ENCODE measurements at places on chromosomes 6 and 20. TPM values are rescaled to one million over a fixed set of nuclear protein-coding genes. Genes with fewer than 3 reads are reported as not detected.

- no peaks in the 10 kb centered on the region for H3K36me3 ChIP-seq
- H3K27me3 ChIP-seq: no peaks in the 10 kb centered on the region
- H3K4me3 ChIP-seq: no peak overlapping the region
- H3K4me1 ChIP-seq: no peaks in the 10 kb centered on the region
- no peak for DNase-seq
Measured at GRCh38 chr6:12261502-12261901, 28.7 kb upstream of the EDN1 start.

The UBE2V1 gene
- 79.7 TPM for total RNA-seq

- H3K27ac ChIP-seq: no peak overlapping the region
- no peak overlapping the region for H3K4me3 ChIP-seq
- no peaks in the 10 kb centered on the region for H3K36me3 ChIP-seq
- peaks cover 6% of the 10 kb centered on the region for H3K4me1 ChIP-seq
- H3K27me3 ChIP-seq: no peaks in the 10 kb centered on the region
- no peak for DNase-seq
Measured at GRCh38 chr6:150720774-150721233, 121.1 kb downstream of the PLEKHG1 start.

GRCh38 chr20:36362261-36362660, 56.1 kb downstream of the DLGAP4 start:
- H3K27me3 ChIP-seq: no peaks in the 10 kb centered on the region
- H3K36me3 ChIP-seq: no peaks in the 10 kb centered on the region
- DNase-seq: no peak
- H3K4me1 ChIP-seq: no peaks in the 10 kb centered on the region
- no peak overlapping the region for H3K27ac ChIP-seq

DNA sequence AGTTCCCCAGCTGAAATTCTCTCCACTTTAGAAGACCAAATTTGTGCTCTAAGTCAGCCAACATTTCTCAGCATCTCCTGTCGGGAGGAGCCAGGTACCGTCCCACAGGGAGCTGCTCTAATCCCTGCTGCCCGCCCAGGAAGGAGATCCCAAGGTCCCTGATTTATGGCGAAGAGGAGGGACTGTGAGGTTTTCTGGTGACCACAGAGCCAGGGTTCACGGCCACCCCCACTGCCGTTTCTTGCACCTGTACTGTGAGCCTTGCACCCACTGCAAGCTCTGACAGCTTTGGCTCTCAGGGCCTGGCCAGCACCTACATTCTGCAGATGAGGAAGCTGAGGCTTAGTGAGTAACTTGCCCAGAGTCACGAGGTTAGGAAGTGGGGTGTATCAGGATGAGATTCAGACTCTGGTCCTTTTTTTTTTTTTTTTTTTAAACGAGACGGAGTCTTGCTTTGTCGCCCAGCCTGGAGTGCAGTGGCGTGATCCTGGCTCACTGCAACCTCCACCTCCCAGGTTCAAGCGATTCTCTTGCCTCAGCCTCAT, 34.9 kb downstream of the FOXC1 start:
- H3K27me3 ChIP-seq: no peaks in the 10 kb centered on the region
- no peaks in the 10 kb centered on the region for H3K4me1 ChIP-seq
- no peak for DNase-seq

The TTLL9 gene
- 1.9 TPM for total RNA-seq

The ADGRF1 gene
- not detected for total RNA-seq

GRCh38 chr6:89281779-89282246, 33.3 kb downstream of the GABRR2 start:
- H3K27me3 ChIP-seq: no peaks in the 10 kb centered on the region
- H3K27ac ChIP-seq: no peak overlapping the region
- H3K36me3 ChIP-seq: no peaks in the 10 kb centered on the region
- no peaks in the 10 kb centered on the region for H3K4me1 ChIP-seq
- no peak overlapping the region for H3K4me3 ChIP-seq

GRCh38 chr6:46011188-46012085, 4.2 kb downstream of the CLIC5 start:
- H3K27me3 ChIP-seq: no peaks in the 10 kb centered on the region
- no peak overlapping the region for H3K27ac ChIP-seq
- DNase-seq: no peak
- H3K4me1 ChIP-seq: peaks cover 4% of the 10 kb centered on the region
- H3K36me3 ChIP-seq: no peaks in the 10 kb centered on the region
- no peak overlapping the region for H3K4me3 ChIP-seq

- H3K4me1 ChIP-seq: peaks cover 1% of the 10 kb centered on the region
- peak overlapping the region; percentile 64 for H3K27ac ChIP-seq
- H3K36me3 ChIP-seq: no peaks in the 10 kb centered on the region
- DNase-seq: peak; percentile 68
Measured at GRCh38 chr6:148747471-148748165, 788 bp downstream of the UST start.

The RAMACL gene
- 1.1 TPM for total RNA-seq

DNA sequence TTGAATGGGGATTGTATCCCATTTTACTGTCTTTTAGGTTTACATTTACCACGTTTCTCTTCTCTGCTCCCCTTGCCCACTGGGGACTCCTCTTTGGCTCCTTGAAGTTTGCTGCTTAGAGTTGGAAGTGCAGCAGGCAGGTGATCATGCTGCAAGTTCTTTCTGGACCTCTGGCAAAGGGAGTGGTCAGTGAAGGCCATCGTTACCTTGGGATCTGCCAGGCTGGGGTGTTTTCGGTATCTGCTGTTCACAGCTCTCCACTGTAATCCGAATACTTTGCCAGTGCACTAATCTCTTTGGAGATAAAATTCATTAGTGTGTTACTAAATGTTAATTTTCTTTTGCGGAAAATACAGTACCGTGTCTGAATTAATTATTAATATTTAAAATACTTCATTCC, 9.1 kb upstream of the EFCAB8 start:
- no peak overlapping the region for H3K4me3 ChIP-seq
- H3K4me1 ChIP-seq: no peaks in the 10 kb centered on the region
- DNase-seq: no peak
- H3K27me3 ChIP-seq: no peaks in the 10 kb centered on the region

- H3K4me3 ChIP-seq: no peak overlapping the region
- no peak overlapping the region for H3K27ac ChIP-seq
- peaks cover 3% of the 10 kb centered on the region for H3K4me1 ChIP-seq
Measured at GRCh38 chr20:24096864-24097450, 108.4 kb upstream of the GGTLC1 start.

DNA sequence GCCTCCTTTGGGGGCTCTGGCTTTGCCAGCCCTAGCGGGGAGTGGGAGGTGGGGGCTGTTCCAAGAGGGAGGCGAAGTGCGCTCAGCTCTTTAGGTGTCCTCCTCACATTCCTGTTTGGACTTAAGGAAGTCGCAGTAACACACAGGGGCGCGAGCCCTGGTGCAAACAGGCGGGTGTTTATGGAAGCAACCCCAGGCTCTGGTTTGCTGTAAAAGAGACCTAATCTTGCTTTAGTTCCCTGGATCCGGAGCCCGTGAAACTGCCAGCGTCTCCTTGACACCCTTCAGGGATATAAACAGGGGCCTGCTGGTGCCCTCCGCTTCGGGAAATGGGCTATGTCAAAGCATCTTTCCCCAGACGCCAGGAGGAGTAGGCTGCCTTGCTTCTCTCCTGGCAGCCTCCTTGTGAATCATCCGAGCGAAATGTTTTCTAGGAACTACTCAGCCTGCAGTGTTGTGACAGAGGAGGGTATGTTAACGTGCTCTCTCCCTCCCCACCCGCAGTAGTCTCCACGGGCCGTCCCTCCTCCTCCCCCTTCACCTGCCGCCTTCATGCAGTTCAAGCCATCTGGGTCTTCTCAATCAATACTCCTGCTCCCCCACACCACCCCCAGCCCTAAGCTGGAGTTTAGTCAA, 168.0 kb upstream of the LRFN2 start:
- H3K27me3 ChIP-seq: no peaks in the 10 kb centered on the region
- H3K4me3 ChIP-seq: no peak overlapping the region
- H3K4me1 ChIP-seq: peaks cover 3% of the 10 kb centered on the region

DNA sequence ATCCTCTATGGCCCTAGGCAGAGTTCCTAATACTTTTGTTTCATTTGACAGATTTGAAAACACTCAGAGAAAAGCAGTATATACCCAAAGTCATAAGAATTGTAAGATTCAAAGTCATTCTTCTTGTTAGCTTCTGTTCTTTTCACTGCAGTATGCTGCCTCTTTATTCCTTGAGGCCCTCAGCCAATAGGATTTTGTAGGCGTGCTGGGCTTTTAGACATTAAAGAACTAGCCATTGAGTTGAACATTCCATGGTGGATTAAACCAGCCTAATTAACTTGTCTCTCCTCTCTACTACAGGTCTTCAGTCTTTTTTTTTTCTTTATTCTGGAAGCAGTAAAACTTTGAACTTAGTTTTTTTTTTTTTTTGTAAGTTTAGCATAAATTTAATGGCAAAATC, 186.3 kb downstream of the PLCB4 start:
- DNase-seq: no peak
- H3K27ac ChIP-seq: no peak overlapping the region
- H3K4me1 ChIP-seq: no peaks in the 10 kb centered on the region
- H3K36me3 ChIP-seq: no peaks in the 10 kb centered on the region
- no peak overlapping the region for H3K4me3 ChIP-seq

GRCh38 chr20:13841206-13841605, 56.4 kb downstream of the NDUFAF5 start:
- no peaks in the 10 kb centered on the region for H3K4me1 ChIP-seq
- H3K4me3 ChIP-seq: no peak overlapping the region
- no peaks in the 10 kb centered on the region for H3K36me3 ChIP-seq

- H3K36me3 ChIP-seq: no peaks in the 10 kb centered on the region
- no peaks in the 10 kb centered on the region for H3K27me3 ChIP-seq
- no peak for DNase-seq
- H3K4me1 ChIP-seq: no peaks in the 10 kb centered on the region
- no peak overlapping the region for H3K27ac ChIP-seq
Measured at GRCh38 chr6:61810047-61810446, 476.0 kb downstream of the KHDRBS2 start.

- no peak for DNase-seq
- H3K4me3 ChIP-seq: no peak overlapping the region
- H3K27ac ChIP-seq: no peak overlapping the region
- H3K27me3 ChIP-seq: no peaks in the 10 kb centered on the region
Measured at GRCh38 chr6:143074670-143075318, 14.1 kb downstream of the AIG1 start.

DNA sequence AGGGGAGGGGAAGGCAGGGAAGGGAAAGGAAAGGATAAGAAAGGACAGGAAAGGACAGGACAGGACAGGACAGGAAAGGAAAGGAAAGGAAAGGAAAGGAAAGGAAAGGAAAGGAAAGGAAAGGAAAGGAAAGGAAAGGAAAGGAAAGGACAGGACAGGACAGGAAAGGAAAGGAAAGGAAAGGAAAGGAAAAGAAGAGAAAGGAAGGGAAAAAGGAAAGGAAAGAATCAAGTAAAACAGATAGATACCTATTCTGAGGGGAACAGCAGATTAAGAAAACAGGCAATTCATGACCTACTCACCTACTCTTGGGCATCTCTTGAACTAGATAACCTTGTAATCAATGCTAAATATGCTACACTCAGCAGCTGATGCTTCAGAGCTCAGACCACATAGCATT, 265.4 kb downstream of the SYNE1 start:
- H3K36me3 ChIP-seq: no peaks in the 10 kb centered on the region
- H3K4me1 ChIP-seq: peaks cover 2% of the 10 kb centered on the region
- no peak overlapping the region for H3K4me3 ChIP-seq
- H3K27ac ChIP-seq: no peak overlapping the region
- H3K27me3 ChIP-seq: no peaks in the 10 kb centered on the region

DNA sequence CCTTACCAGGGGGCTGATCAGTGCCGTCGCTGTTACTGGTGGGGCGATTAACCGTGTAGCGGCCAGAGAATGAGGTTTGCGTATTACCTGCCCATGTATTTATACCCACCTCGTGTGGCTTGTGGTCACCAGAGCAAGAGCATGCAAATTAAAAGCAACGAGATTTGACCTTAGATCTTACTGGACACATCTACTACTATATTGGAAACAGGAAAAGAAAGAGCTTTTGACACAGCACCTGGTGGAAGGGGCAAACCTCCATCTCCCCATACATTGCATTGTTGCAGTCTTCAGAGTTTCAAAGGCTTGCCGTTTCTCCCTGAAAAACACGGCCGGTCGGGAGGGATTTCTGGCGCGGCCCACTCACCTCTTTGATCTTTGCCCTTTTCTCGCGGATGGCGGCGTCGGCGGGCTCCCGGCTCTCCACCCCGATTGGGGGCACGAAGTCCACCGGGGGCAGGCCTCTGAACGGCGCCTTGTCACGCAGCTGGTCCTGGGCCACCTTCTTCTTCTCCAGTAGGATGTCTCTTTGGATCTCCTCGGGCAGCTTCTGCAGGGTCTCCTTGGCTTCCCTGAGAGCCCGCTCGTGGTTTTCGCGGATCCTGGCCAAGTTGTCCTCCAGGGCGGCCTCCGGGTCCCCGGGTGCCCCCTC, 1.3 kb downstream of the MAN1A1 start:
- no peaks in the 10 kb centered on the region for H3K36me3 ChIP-seq
- H3K4me3 ChIP-seq: peak overlapping the region; percentile 89
- peaks cover 4% of the 10 kb centered on the region for H3K4me1 ChIP-seq
- no peaks in the 10 kb centered on the region for H3K27me3 ChIP-seq

GRCh38 chr6:144214622-144215401, 64.5 kb downstream of the STX11 start:
- H3K4me1 ChIP-seq: peaks cover 5% of the 10 kb centered on the region
- no peaks in the 10 kb centered on the region for H3K36me3 ChIP-seq
- no peaks in the 10 kb centered on the region for H3K27me3 ChIP-seq
- H3K27ac ChIP-seq: no peak overlapping the region

DNA sequence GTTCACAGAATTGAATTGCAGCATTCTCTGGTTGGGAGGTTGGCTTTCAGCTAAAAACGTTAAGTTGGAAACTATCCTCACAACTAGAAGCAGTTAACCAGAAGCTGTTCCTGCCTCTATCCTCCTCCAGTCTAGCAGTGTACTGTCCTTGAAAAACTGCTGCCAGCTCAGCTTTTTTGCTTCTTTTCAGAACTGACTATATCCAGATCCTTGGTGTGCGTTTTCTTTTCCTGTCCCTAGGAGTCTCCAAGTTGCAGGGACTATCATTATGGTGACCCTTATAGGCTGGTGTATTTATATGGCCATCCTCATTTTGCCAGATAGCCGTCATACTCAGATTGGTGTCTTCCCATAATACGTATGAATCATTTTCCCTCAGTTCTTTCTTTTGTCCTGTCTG, 5.5 kb downstream of the ITCH start:
- H3K4me1 ChIP-seq: peaks cover 21% of the 10 kb centered on the region
- no peaks in the 10 kb centered on the region for H3K36me3 ChIP-seq
- no peaks in the 10 kb centered on the region for H3K27me3 ChIP-seq

DNA sequence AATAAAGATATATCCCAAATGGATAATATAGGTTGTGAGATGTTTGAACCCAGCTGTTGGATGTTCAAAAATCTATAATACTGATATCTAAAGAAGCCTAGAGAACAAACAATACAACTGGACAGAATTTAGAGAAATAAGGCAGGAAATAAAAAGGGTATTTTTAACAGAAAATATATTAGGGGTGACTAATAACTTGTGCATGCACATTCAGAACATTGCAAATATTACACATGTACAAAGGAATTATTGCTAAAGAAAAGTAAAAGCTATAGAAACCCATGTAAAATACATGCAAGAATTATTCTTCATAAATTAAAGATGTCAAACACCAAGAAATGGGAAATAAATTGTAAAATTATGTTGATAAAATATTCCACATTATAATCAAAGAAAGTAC, 32.7 kb upstream of the HCRTR2 start:
- no peaks in the 10 kb centered on the region for H3K4me1 ChIP-seq
- H3K36me3 ChIP-seq: no peaks in the 10 kb centered on the region
- H3K27me3 ChIP-seq: no peaks in the 10 kb centered on the region
- DNase-seq: no peak
- H3K4me3 ChIP-seq: no peak overlapping the region
- no peak overlapping the region for H3K27ac ChIP-seq

The TRAPPC3L gene
- total RNA-seq: not detected

Measured in ovary (tissue), 10 donors.